Heart right ventricle (tissue), 16 donors: ENCODE measurements at places on chromosomes 3 and 15. TPM values are rescaled to one million over a fixed set of nuclear protein-coding genes. Genes with fewer than 3 reads are reported as not detected.

- no peak for DNase-seq
These were observed 337.8 kb upstream of the NR2E3 start for GRCh38 chr15:71472566-71472965.

GRCh38 chr15:48458876-48459275 is 127.6 kb downstream of the DUT start:
- DNase-seq: no peak

GRCh38 chr15:56371495-56372147 is 6.4 kb downstream of the TEX9 start:
- DNase-seq: no peak

DNA sequence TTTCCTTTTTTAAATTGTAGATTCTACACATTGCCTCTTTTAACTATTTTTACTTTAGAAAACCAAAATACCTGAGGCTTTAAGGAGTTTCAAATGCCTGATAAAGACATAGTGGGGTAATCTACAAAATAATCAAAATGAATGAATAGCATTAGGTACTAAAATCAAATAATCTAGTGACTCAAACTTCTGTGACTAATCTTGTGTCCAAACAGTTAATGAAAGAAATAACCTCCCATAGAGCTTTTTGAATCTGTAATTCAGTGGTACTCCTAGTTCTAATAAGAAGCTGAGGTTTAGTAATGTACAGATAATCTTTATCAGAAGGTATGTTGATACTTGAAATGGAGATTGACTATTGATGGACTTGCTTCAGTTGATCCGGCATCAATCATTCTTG is 53.0 kb downstream of the DTWD1 start:
- no peak for DNase-seq

- no peak for DNase-seq
These were observed 4.2 kb upstream of the EFHB start for GRCh38 chr3:19938295-19938627.

- no peak for DNase-seq
These were observed 116.1 kb downstream of the ANP32A start for GRCh38 chr15:68704496-68705021.

- no peak for DNase-seq
These were observed 47.1 kb downstream of the ERC2 start for GRCh38 chr3:56421205-56421604.

DNA sequence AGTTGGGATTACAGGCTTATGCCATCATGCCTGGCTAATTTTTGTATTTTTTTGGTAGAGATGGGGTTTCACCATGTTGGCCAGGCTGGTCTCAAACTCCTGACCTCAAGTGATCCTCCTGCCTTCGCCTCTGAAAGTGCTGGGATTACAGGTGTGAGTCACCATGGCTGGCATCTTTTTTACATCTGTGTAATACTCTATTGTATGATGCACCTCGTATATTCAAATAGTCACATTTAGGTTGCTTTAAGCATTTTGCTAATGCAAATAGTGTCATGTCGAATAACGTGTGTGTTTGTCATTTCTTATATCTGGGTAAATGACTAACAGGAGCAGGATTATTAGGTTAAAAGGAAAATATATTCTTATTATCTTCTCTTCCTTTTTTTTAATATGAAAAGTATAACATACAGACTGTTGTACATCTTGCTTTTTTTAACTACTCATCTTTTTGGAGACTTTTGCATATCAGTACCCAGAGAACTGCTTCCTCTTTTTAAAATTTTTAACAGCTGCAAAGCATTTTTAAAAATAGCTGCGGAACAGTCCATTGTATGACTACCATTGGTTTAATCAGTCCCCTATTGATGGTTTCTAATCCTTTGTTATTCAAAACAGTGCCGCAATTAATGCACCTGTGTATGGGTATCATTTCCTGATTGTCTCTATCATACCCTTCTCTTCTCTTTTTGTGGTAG is 13.4 kb downstream of the SCAMP5 start:
- no peak for DNase-seq

- peak; percentile 57 for DNase-seq
These were observed at the start of gene ESYT3 for GRCh38 chr3:138434276-138434874. ESYT3 (plus strand) TSS chr3:138434616; CDS start chr3:138434799, 183 bp downstream.

GRCh38 chr15:26724381-26725150 is 48.3 kb downstream of the GABRB3 start:
- no peak for DNase-seq

DNA sequence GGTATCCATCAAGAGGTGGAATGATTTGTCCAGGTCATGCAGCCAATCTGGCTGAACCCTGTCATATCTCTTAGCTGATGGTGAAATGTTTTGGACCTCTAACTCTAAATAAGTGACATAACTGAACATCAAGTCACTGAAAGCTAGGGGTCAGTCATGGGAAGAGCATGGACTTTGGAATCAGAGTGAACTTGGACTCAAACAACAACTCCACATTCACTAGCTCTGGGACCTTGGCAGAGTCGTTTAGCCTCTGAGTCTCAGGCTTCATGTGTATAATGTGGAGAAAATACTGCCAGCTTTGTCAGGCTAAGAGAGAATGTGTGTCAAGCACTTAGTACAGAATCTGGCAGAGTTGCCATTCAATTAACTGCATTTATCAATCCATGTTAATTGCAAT is 557.8 kb upstream of the CFAP20DC start:
- no peak for DNase-seq

DNA sequence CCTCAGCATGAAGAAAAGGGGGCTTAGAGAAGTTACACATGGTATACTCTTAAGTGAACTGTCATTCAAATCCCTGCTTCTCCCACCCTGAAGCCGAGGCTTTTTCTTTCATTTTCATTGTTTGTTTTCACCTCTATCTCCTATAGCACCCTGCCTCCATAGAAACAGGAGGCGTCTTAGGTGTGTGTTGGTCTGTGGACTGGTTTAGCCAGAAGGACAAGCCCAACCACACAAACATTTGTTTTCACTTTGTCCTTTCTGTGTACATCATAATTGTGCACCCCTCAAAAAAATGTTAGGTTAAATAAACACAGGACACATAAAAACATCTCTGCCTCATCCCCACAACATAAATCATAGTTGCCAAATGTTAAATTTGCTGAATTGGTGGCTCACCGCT is 73.3 kb upstream of the UBE2E2 start:
- DNase-seq: no peak

ADAMTS7 gene
- total RNA-seq: 18.8 TPM

GPR87 gene
- not detected for total RNA-seq

CYP1A2 gene
- not detected for total RNA-seq

NR1D2 gene
- 22.1 TPM for total RNA-seq
